HuH-7.5 (cell line): ENCODE measurements at places on chromosomes 12 and 14.
A peak's percentile ranks its signal among the peaks of the same experiment; 100 is the strongest.

DNA sequence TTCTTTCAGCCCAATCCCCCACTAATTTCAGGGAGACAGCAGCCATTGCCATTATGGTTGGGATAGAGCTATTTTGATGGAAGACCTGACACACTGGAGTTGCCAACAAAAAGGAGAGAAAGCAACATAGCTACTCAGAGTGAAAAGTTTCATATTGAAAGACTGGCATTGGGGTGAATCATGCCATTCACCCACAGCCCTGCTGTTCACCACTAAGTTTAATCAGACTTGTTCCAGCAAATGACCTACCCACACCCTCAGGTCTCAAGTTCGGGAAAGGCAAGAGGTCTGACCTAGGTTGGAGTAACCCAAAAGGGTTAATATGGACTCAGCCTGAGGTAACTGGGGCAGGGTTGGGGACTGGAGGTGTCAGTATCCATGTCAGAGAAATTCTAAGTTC is 169.2 kb downstream of the PAWR start:
- DNase-seq, result no peak

DNA sequence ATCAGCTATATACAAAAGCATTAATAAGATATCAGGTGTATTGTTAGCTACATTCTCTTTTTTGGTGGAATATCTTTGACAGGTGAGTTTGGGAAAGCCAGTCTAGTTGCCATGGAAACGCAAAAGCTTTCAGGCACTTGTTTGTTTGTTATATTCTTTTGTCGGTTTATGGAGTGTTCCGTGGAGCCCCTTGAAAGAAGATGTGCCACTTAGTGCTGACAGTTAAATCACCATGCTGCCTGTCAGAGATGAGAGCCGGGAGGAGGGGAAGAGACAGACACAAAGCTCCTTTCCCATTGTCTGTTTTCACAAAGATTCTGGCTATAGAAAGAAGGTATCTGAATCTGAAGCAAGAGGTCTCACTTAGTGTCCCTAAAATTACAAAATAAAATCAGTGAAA is 170.8 kb downstream of the SNAPC1 start:
- no peak for DNase-seq

- no peak for DNase-seq
Observed at GRCh38 chr12:325906-326305, 63.2 kb downstream of the KDM5A start.

GRCh38 chr14:35875296-35875695 is 49.2 kb downstream of the BRMS1L start:
- no peak for DNase-seq

GRCh38 chr12:106442575-106442974 is 85.0 kb downstream of the POLR3B start:
- DNase-seq, result no peak

DNA sequence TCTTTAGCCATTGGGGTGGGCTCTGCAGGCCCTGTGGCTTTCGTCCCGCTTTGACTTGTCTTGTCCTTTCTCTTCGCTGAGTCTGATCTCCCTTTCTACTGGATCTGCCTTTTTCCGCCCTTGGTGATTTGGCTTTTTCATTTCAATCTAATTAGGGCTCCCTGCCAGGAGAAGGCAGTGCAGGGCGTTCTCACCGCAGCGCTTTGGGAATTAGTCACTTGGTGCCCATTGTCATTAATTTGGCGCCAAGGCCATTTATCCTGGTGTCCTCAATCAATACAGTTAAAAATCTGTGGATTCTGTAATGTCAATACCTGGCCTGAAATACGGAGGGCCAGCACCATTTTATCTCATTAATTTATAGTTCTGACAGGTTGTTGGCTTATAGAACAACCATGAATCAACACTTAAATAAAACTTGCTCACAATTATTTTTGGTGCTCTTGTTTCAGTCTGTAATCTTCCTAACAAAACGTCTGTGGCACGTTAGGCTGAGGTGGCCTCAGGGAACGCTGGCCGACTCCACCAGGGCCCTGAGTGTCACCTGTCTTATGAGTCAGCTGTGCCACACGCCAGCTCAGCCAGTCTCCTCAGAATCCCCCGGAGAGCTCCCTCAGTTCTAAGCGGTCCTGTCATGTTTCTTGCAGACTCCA is 115.7 kb downstream of the BEGAIN start:
- DNase-seq, result no peak

- DNase-seq, result no peak
Observed at GRCh38 chr14:71698673-71699072, 233.6 kb upstream of the RGS6 start.

GRCh38 chr12:117060246-117060928 is 38.8 kb downstream of the TESC start:
- no peak for DNase-seq

- DNase-seq, result no peak
Observed at GRCh38 chr14:76958980-76959710, 69.4 kb downstream of the IRF2BPL start.

GRCh38 chr12:86261578-86261977 is 5.4 kb upstream of the MGAT4C start:
- no peak for DNase-seq

- no peak for DNase-seq
Observed at GRCh38 chr14:52602131-52602530, 49.5 kb downstream of the GPR137C start.

DNA sequence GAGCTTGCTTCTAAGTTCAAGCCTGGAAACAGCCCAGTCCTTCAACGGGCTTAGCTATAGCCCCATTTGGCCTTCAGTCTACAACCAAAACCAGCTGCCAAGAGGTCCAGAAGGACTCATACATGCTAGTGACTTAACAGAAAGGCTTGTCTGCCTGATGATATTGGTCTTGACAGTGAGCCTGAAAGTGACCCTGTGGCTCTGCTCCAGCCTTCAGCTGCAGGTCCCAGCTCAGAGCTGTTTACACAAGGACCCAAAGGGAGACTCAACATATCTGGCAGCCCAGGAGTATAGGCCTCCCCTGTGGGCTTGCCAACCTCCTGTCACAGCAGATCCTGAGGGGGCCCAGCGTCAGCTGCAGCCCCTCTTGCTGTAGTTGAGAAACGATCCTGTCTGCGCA is 27.5 kb downstream of the COX16 start:
- no peak for DNase-seq

GRCh38 chr12:132708150-132708549 is 2.5 kb upstream of the PGAM5 start:
- no peak for DNase-seq

- peak; percentile 59 for DNase-seq
Observed at GRCh38 chr12:45730348-45731189, 1.1 kb downstream of the ARID2 start.

GRCh38 chr14:20855652-20856291 is 35.4 kb upstream of the RNASE3 start:
- peak; percentile 50 for DNase-seq

DNA sequence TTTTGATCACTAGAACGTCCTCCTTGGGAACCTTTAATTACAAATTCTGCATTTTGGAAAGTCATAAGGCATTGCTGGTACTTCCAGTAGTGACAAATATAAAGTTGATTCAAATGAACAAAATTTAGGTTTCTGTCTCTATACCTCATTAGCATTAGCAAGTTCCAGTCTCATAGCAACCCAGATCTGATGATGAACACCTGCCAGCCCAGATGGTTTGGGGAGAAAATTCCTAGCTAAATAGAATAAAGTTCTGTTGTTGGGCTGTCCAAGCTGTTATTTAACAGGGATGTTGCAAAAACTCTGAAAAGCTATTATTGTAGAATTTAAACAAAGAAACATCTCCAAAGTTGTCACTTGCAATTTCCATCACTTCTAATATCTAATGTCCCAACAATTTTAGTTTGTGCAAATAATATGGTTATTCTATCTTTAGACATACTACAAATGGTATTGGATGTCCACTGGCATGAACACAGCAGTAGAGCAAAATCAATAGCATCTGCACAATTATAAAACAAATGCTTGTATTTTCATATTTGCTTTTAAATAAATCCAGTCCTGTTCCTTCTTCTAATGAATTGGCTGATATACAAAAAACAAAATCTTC is 299.4 kb downstream of the SLC16A7 start:
- DNase-seq, result no peak

DNA sequence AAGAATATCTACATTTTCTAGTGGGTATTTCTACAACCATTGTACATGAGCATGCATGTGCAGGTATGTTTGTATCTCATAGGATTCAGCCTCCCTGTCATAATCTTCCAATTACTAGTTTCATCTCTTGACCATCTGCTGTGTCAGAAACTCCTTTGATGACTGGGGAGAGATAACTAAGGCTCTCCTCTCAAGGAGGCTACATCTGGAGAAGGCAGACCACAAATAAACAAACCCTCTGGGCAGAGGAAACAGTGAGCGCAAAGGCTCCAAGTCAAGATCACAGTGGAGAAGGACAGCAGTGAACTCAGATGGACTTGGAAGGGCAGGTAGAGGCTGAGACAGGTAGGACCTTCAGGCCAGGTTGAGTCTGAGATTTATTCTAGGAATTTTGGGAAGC is 166.4 kb downstream of the PELI2 start:
- no peak for DNase-seq

- no peak for DNase-seq
Observed at GRCh38 chr12:53191096-53191884, 10.6 kb upstream of the CSAD start.

GRCh38 chr14:93527203-93527607 is 96.5 kb downstream of the UNC79 start:
- DNase-seq, result no peak

DNA sequence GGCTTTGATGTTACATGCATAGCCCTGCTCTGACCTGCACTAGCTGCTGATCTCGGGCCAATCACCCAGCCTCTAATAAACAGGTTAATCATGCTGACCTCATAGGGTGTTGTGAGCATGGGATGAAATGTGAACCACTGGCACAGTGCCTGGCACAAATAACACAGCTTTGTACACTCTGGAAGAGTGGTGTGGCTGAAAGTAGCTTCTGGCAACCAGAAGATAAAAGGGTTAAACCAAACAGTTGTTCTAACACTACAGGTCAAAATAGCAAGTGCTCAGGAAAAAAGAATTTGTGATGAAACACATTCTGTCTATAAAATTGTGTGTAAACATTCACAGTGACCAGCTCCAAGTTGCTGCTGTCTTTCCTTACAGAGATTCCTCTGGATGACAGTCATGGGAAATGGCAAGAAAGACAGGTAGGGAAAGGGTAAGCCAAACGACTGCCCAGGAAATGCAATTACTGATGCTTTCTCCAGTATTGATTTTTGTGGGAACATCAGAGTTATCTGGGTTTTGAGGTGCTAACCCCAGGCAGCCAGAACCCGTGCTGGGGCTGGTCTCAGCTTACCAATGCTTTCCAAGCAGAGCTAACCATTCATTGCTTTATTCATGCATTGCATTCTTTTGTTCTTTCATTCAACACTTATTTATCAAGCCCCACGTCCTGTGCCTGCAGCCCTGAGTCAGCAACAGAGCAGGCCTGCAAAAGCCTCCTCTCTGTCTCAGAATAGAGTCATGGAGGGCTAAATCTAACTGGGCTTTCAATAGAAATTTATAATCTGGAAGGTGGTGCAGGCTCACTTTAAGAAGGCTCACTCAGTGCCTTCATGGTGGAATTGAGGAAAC is 38.1 kb upstream of the CAPRIN2 start:
- DNase-seq, result no peak

DNA sequence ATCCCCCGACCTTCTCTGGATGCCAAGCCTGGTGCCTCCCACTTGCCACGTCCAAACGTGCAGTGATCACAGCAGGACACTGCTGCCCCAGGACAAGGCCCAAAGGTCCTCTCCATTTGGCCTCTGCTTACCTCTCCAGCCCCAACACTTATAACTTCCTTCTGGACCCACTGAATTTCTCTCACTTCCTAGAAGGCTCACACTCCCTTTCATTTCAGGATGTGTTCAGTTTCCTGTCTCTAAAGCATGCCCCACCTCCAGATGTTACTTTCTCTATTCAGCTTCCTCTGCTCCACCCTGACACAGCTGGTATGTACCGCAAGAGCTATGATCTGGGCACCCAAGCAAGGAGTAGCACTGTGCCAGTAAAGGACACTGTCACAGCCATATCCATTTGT is 33.0 kb downstream of the CDKL1 start:
- DNase-seq, result no peak
